NCI-H1436 treated with DMSO at 0.1 percent for 48 hours (cell line): ENCODE measurements at places on chromosomes 12 and 14.

- DNase-seq = no peak
Measured at GRCh38 chr12:24904871-24905270, 44.0 kb downstream of the BCAT1 start.

GRCh38 chr14:79961197-79961596, 250.1 kb downstream of the DIO2 start:
- DNase-seq = no peak

GRCh38 chr14:102370305-102370809, 7.6 kb downstream of the TECPR2 start:
- no peak for DNase-seq

GRCh38 chr14:52014601-52015267, 25.4 kb downstream of the RTRAF start:
- no peak for DNase-seq

DNA sequence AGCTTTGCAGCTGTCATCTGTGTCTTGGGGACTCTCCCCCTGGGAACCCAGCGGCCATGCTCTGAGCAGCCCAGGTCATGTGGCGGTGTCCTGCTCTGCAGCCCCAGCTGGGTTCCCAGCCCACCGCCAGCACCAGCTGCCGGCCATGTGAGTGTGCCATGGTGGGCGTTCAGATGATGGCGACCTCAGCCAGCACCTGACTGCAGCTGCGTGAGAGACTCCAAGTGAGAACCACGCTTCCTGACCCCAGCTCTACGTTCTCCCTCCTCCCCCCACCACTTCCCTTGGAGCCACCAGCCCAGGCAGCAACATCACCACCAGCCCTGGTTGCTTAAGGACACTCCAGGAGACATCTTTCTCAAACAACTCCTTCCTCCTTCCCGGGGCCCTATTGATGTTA, 68.8 kb downstream of the SLC24A4 start:
- no peak for DNase-seq

GRCh38 chr12:113445544-113446171, 23.5 kb downstream of the SDSL start:
- DNase-seq = no peak

- DNase-seq = no peak
Measured at GRCh38 chr12:94089891-94090290, 58.5 kb upstream of the PLXNC1 start.

DNA sequence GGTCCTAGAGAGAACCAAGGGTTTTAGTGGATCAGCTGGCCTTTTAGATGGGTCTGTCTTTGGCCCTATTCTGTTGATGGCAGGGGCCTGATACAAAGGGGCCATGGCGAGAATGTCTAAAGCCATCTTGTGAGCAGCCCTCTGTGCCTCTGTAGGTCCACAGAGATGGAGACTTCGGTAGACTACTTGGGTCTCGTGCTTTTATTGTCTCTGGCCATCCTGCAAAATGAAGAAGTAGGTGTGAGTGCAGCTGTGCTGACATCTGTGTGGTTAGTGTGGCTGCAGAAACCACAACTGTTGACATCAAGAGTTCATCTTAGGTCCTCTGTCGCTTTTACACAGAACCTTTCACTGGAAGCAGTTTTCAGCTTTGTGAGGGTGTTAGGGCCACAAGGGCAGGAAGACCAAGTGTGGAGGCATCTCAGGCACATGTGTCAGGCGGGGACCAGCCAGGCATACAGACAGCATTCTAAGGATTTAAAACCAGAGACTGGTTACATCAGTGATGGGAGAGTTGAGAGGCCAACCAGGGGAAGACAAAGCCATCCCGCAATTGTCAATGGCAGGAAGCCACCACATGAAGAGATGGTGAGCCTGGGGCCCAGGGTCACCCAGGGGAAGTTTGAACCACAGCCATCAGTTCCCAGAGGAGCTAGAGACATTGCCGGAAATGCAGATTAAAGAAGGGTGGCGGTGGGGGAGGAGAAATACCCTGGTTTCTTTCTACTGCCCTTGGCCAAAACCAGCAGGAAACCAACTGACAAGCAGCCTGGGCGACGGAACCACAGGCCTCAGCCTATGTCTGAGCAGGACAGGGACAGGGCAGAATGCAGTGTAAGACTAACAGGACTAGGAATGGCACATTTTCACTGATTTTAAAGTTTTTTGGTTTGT, 13.0 kb upstream of the TPCN1 start:
- no peak for DNase-seq

DNA sequence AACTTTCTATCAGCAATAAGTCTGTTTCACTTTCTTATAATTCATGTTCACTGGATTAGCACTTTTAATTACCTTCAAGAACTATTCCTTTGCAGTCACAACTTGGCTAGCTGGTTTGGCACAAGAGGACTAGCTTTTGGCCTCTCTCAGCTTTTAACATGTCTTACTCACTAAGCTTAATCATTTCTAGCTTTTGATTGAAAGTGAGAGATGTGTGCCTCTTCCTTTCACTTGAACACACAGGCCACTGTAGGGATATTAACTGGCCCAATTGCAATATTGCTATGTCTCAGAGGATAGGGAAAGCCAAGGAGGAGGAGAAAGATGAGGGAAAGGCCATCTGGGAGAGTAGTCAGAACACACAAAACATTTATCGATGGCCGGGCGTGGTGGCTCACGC, 92.7 kb downstream of the PRICKLE1 start:
- no peak for DNase-seq

GRCh38 chr12:89101440-89101839, 250.9 kb downstream of the DUSP6 start:
- no peak for DNase-seq

DNA sequence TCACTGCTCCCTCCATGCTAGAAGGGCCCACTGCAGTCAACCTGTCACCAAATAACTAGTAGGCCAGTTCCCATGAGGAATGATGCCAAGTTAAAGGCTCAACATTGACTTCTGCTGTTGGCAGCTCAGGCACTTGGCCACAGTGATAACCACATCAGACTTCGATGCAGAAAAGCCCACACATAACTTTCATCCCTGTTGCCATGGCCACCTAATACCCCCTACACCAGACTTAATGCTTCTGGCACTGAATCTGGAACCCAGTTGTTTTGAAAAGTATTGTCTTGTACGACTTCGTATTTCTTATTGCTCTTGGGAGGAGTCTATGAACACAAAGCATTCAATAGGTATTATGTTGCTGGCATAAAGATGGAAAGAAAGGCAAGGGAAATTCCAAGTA, 44.3 kb upstream of the HELB start:
- no peak for DNase-seq

DNA sequence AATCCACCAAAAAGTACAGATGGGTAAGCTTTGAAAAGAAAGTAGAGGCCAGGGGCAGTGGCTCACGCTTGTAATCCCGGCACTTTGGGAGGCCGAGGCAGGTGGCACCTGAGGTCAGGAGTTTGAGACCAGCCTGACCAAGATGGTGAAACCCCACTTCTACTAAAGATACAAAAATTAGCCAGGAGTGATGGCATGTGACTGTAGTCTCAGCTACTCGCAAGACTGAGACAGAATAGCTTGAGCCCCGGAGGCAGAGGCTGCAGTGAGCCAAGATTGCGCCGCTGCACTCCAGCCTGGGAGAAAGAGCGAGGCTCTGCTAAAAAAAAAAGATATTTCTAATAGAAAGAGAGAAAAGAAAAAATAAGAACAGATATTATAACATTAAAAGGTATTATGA, 134.2 kb upstream of the SLCO1C1 start:
- DNase-seq = no peak

DNA sequence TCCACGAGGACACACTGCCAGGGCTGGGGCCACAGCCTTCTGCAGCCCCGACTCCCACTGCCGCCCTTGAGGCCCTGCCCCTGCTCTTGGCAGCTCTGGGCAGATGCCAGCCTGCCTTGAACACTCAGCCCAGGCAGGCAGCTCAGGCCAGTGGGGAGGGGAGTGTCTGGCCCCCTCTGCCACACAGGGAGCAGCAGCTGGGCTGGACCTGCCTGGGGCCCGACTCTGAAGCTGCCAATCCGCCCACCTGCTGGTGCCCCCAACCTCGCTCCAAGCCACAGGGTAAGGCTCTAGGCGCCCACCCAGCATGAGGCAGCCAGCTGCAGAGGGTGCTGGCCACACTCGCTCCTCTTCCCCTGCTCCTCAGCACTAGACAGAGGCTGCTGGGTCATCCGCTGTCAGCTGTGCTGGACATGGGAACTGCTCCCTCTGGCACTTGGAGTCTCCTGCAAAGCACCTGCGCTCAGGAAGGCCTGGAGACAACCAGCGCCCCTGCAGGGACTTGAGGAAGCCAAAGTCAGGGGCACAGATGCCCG, 24.6 kb upstream of the NUDT14 start:
- DNase-seq = no peak

GRCh38 chr14:90518941-90519256, 122.1 kb downstream of the CALM1 start:
- DNase-seq = no peak

DNA sequence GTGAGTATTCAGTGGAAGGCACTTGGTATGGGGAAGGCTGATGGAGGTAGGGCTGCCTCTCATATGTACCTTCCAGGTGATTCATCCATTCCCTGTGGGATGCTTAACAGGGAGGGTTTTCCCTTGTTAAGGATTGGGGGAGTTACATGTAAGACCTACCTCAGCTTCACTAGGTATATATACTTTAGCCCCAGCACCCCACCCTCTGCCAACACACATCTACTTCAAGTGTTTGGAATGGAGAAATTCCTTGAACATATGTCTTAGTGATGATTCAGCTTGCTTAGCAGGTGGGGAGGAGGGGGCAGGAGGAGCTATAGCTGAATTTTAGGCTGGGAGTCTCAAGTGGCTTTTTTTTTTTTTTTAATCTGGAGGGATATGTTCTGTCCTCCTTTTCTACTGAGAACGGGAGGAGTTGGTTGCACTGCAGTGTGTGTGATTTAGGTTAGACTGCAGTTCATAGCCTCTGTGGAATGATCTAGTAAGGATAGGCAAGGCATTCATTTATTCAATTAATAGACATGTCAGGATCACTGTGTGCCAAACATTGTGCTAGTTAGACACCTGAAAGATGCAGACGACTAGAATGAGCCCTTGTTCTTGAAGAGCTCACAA, 1.7 kb downstream of the PIP4K2C start:
- no peak for DNase-seq

GRCh38 chr14:95659293-95659989, 26.8 kb upstream of the TCL1B start:
- DNase-seq = no peak

DNA sequence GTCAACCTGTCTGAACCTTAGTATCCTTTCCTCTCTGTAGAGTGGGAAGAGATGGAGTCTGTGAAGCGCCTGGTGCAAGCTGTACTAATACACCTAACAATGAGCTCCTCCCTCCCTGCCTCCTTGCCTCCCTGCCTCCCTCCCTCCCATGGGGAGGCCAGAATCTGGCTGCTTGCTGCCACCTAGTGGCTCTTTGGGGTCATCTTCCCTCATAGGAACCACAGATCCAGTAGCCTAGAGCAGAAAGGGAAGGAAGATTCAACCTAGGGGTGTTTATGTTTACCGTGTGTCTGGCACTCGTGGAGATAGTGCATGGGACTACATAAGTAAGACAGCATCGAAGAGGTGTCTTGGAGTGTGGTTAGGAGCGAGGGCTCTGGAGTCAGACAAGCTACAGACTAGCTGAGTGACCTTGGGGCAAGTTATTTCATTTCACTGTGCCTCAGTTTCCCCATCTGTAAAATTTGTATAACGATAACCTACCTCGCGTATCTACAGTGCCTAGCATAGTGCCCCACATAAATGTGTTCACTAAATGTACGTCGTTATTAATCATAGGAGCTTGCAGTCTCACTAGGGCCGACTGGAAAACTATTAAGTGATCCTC, 35.5 kb upstream of the TSPAN9 start:
- peak; percentile 70 for DNase-seq

GRCh38 chr12:10174986-10175614, 3.2 kb upstream of the OLR1 start:
- no peak for DNase-seq

- DNase-seq = no peak
Measured at GRCh38 chr12:57539134-57539768, 7.7 kb downstream of the DCTN2 start.

GRCh38 chr12:114562654-114563053, 121.3 kb downstream of the TBX3 start:
- no peak for DNase-seq

- DNase-seq = no peak
Measured at GRCh38 chr12:34339922-34340321, 317.6 kb downstream of the ALG10 start.

- DNase-seq = no peak
Measured at GRCh38 chr14:96567289-96567899, 65.2 kb downstream of the PAPOLA start.

DNA sequence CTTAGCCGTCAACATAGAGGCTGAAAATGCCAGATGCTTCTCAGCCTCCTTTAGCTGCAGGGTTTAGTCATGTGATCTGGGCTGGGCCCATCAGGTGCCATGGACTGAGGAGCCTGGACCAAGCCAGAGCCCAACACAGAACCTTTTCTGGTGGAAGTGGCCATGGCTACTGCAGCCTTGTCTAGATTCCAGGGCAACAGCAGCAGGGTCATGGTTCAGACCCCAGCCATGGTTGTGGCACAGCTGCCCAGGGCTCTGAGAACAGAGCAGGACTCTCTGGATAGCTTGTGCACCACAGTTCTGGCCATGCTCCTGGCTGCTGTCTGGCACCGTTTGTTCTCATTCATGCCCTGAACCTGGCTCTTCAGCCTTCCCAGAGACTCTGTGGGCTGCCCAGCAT, 47.0 kb upstream of the PTGR2 start:
- DNase-seq = no peak

- DNase-seq = no peak
Measured at GRCh38 chr12:49563951-49564685, 3.8 kb downstream of the MCRS1 start.

- DNase-seq = no peak
Measured at GRCh38 chr12:29867823-29868222, 84.1 kb upstream of the TMTC1 start.

DNA sequence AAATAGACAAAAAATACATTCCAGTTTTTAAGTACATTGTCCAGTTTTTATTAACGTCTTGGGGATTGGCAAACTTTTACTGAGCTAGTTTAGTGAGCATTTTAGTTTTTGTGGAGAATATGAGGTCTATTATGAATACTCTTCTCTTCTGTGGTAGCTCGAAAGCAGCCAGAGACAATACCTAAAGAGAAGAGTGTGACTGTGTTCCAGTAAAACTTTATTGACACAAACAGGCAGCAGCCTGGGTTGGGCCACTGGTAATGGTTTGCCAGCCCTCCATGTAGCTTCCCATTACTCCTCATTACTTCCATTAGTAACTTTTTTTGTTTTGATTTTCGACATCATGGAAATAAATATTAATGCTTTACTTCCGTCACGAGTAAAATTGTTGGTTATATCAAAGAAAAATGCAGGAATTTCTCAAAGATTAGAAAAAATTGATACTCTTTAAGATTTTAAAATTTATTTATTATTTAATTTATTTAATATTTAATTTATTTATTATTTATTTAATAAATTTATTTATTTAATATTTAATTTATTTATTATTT, 19.6 kb downstream of the RMST start:
- no peak for DNase-seq

DNA sequence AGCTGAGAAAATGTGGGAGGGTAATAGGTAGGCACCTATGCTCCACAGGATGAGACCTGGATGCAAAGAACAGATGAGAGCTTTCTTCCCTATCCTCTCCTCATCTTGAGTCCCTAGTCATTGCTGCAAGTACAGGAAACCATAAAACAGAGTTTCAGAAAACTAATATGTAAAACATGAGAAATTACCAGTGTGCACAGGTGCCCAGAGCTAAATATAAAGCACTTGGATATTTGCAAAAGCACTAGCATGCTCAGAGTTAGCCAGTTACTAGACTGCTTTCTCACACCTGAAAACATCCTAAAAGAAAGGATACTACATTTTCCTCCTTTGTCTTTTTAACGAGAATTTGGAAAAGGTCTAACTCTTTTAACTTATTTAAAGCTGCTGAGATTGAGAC, 324.3 kb downstream of the DAD1 start:
- DNase-seq = no peak

GRCh38 chr14:26206640-26207039, 391.2 kb downstream of the NOVA1 start:
- no peak for DNase-seq
